CD4-positive, alpha-beta T cell treated with Interferon alpha-2 for 1 hour (primary cell): ENCODE measurements at places on chromosomes 1 and 21.

DNA sequence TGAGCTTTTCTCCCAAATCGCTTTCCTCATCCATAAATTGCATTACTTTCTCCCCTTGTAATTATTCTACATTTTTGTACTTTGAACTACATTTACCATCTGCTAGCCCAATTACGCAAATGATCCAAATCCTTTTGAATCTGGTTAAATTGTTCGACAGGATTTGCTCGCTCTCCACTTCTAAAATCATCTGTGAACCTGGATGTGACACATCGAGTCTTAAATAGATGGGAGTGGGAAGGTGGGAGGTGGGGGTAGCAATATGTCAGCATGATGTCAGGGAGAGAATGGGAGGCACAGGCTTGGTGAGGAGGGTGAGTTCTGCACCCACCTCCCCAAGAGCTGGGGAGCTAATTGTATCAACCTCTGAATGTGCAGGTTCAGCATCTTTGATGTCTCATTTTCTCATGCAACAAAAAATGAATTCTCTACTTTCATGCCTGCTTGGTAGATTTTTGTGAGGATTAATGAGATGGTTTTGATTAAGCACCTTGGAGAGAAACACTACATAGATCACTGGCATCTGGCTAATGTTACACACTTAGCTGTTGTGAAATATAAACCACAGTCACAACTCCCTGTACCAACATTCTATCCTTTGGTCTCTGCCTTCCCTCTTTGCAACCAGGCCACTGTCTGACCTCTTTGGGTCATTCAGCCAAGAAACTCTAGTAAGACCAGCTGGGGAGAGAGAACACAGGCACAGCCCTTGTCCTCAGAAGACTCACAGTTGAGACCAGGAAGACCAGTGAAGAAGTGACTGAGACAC is 165.1 kb downstream of the DAB1 start:
- DNase-seq = no peak

GRCh38 chr1:20184997-20185833 is 681 bp upstream of the UBXN10 start:
- peak; percentile 64 for DNase-seq

DNA sequence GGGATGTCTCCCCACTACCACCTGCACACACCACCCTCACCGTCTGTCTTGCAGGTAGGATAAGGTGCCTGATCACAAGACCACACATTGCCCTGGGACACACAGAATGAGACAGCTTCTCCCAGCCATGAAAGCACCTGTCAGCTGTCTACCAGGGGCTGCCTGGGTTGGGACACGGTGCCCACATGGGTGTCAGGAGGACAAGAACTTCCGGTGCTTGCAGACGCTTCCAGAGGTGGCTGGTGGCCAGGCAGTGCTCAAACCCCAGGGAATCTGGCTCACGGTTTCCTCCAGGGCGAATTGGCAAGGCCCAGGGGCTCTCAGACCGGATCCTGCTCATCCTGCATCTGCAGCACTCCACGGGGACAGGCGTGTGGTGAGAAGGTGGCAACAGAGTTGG is 182.6 kb upstream of the ARHGEF16 start:
- DNase-seq = no peak

GRCh38 chr1:208644401-208645160 is 400.4 kb upstream of the PLXNA2 start:
- DNase-seq = no peak

DNA sequence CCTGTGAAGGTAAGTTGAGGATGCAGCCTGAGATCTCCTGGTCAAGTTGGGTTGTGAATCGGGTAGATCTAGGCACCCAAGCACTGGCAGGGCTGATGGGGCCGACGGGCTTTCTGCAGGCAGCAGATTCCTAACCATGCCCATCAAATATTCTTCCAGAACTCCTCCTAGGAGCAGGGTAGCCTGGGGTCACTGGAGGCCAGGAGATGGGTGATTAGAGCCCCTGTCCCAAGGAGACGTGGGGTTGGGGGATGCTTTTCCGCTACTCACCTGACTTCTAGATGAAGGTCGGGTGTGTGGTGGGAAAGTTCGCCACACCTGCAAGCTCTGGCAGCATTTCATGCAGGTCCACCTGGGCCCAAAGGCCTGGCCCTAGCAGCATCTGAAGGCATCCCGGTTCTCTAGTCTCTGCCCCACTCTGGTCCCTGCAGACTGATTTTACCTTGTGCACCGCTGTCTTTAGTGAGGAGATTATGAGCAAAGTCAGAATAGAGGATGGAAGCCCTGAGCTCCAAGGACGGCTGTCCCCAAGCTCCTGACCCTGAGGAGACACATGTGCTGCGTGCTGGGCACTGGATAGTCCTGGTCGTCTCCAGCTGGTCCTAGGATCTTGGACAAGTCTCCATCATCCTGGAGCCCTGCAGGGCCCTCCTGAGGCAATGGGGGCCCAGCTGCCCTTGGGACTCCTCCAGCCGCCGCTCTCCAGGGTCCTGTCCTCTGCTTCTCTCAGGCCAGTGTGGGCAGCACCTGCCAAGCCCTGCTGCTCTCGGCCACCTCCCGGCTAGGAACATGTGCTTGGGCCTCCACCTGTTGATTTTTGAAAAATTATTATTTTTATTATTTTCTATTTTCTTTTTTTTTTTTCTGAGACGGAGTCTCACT is 21.8 kb upstream of the C2CD2 start:
- DNase-seq = no peak

GRCh38 chr1:208036106-208036808 is 125.3 kb upstream of the CD34 start:
- DNase-seq = no peak

- peak; percentile 22 for DNase-seq
These were observed 28.0 kb upstream of the RNF2 start for GRCh38 chr1:185017338-185017737.

DNA sequence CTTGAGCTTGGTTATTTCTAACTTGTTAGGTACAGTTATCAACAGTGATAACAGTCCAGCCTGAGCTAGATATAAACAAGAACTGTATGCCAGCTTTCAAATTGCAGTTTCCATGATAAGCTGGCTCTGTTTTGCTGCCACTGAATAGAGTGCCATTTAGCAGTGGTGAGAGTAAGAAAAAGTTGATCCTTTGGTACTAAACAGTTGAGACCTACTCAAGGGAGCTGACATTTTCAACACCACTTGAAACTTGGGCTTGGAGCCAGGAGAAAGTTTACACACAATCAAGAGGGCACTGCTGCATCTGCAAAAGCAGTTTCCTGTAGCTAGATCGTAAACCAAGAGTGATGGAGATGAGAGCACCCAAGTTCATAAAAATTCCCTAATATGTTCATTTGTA is 131.3 kb downstream of the RGS7 start:
- DNase-seq = no peak

DNA sequence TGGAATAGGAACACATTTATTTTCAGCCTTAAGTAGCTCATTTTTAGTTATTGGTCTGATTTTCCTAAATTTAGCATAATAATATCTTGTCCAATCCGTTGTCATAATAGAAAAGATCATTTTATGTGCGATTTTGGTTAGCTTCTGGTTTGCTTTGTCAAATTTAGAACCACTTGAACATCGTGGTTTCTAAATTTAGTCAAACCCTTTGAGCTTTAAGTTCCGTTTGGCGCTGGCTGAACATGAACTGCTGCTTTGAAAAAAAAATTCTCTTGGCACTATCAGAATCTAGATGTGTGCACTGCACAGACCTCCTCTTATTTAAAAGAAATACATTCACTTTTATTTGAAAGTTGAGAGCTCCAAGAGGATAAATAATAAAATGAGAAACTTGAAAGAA is 370.6 kb downstream of the PTPRC start:
- no peak for DNase-seq

- no peak for DNase-seq
These were observed 39.6 kb upstream of the COL6A1 start for GRCh38 chr21:45941717-45942546.

GRCh38 chr21:39456665-39457064 is 4.9 kb downstream of the SH3BGR start:
- DNase-seq = no peak

GRCh38 chr1:153352523-153352922 is 3.9 kb upstream of the PGLYRP4 start:
- peak; percentile 60 for DNase-seq

DNA sequence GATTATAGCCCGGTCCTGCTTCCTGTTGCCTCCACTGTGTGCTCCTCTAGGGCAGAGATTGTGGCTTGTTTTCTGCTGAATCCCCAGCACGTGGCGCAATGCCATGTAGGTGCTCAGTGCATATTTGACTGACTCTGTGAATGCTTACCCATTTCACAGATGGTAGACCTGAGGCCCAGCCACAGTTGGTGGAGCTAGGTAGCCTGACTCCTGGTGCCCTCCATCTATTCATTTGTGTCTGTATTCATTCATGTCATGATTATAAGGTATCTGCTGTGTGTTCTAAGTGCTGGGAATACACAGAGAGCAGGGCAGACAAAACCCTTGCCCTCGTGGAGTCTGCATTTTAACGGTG is 22.5 kb downstream of the TNFRSF1B start:
- DNase-seq = no peak

DNA sequence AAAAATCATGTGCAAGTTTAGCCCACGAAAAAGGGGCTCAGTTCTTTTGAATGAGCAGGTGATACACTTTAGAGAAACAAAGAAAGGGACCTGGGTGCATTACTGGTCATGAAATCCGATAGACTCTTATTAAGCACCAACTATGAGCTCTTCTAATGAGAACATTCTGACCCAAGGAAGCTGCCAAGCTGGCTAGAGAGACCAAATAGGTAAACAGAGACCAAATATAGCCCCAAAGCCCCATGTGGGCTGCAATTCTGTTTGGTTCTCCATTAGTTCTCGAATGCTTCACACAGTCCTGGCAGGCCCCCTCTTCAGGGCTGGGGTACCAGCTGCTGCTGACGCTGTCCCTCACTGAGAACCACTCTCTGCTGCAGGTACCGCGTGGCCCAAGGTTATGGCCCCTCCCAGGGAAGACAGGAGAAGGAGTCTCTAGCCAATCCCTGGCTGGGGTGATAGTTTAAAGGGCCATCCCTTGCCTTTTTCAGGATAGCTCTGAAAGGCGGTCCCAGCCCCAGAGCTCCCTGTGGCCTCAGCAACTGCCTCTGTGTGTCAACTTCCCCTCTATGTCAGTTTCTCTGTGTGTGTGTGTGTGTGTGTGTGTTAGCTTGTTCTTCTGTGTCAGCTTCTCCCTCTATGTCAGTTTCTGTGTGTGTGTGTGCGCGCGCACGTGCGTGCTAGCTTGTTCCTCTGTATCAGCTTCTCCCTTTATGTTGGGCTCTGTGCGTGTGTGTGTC is 7.1 kb upstream of the UBXN10 start:
- peak; percentile 13 for DNase-seq

GRCh38 chr1:30218438-30218837 is 504.9 kb downstream of the MATN1 start:
- no peak for DNase-seq

- no peak for DNase-seq
These were observed 20.9 kb downstream of the COA7 start for GRCh38 chr1:52677076-52677806.

DNA sequence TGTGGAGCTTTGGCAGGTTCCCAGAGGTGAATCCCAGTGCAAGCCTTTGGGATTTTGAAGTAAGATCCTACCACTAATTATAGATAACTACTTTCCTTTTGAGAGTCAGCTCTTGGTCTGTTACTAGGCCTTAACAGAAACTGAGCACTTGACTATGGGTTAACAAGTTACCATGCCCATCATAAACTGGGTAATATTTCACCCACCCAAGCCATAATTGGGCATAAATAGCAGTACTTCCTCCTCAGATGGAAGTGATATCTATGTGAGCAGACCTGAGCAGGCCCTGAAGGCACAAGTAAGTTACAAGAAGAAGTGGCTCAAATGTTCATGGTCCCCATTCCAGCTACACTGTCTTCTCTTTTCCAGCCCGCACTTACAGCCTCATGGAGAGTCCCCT is 475.9 kb downstream of the LRRIQ3 start:
- no peak for DNase-seq
